NCI-H526 (cell line): ENCODE measurements at places on chromosomes 2 and 18.

- peak; percentile 94 for DNase-seq
These were observed 5.5 kb downstream of the DCTN1 start for GRCh38 chr2:74374509-74375205.

DNA sequence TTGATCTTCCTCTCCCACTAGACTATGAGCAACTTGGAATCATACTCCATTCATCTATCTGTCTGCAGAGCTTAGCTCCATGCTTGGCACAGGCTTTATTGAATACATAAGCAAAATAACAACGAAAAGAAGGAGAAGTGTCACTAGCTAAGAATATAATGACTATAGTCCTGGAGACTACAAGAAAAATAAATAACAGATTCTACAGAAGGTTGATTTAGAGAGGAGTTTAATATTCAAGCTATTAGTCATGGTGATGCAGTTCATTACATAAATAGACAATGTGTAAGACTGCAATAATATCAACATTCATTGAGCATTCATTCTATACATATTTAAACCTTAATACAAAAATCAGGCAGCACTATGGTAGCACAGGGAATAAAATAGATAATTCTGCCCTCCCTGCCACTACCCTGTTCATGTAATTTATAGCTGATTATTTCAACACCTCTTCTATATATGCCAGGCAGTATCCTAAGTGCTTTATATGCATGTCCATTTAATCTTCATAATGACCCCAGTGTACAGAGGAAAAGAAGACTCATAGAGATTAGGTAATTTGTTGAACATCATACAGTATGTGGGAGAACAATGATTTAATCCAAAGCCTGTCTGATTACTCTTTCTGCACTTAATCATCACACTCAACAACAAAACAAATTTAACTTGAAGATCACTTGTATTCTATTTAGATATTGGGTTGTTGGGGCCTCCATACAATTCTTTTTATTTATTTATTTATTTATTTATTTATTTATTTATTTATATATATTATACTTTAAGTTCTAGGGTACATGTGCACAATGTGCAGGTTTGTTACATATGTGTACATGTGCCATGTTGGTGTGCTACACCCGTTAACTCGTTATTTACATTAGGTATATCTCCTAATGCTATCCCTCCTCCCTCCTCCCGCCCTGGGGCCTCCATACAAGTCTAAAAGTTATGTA, 165.3 kb downstream of the RNF152 start:
- no peak for DNase-seq

- DNase-seq: peak; percentile 40
These were observed 230.6 kb upstream of the LRATD1 start for GRCh38 chr2:14401873-14402272.

DNA sequence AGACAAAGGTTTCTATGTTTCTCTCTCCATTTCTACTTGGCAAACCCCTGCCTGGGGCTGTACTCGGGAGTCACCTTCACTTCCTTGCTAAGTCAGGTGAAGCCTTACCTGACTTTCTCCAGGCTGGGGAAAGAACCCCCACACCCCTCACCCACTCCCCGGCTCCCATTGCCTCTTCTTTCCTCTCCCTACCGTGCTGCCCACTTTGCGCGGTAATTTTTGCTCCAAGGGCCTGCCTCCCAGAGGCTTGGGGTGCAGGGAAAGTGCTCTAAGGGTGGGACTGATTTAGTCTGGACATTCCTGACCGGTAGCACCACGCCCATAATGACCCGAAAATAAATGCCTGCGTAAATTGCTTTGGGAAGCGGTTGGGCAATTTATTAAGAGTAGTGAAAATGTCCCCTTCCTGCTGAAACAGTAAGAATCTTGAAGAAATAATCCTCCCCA, 49.1 kb upstream of the ATP6V1B1 start:
- no peak for DNase-seq

DNA sequence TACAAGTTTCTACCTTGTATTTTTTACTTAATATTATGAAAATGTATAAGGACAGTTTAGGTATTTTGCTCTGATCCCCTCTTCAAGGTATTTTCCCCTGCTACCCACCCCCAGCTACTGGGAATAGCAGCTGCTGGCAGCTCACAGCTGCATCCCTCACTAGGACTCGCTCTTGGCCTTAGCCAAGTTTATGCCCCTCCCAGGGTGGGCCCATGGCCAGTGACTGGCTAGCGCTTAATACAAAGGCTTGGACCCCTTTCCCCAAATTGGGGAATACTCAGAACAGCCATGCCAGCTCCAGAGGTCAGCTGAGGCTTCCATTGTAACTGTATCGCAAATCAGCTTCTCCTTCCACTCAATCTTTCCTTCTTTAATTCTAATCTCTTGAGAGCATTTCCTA, 131.3 kb downstream of the GFPT1 start:
- DNase-seq: no peak

DNA sequence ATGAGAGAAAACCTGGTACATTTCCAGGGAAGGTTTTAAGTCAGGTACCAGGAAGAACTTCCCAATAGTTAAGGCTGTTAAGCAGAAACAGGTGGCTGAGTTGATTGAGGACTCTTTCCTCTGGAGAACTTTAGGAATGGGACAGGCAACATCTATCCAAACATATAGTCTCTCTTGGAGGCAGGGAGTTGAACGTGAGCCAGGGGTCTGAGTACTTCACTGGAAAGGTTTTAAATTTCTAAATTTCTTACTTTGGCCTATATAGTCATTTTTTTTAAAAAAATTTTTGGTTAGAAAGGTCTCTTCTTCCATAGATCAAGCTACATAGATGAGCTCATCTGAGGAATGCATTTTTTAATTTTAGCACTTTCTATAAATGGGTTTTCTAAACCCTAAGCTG, 261.4 kb upstream of the TCF4 start:
- no peak for DNase-seq

DNA sequence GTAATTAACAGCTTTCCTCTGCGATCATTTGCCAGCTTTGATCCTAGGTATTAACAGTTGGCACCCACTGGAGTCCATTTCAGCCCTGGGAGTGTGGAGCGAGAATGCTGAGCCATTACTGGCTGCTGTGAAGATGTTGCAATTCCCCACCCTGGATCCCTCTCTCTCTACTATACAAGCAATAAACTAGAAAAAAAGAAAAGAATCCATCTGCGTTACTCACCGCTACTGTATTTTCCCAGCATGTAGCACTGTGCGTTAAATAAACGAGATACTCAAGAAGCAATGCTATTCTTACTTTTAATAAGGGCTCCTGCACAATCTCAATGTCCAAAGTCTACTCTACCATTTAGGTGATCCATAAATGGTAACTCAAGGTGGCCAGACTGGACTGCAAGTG, 8.5 kb downstream of the RTTN start:
- DNase-seq: no peak

DNA sequence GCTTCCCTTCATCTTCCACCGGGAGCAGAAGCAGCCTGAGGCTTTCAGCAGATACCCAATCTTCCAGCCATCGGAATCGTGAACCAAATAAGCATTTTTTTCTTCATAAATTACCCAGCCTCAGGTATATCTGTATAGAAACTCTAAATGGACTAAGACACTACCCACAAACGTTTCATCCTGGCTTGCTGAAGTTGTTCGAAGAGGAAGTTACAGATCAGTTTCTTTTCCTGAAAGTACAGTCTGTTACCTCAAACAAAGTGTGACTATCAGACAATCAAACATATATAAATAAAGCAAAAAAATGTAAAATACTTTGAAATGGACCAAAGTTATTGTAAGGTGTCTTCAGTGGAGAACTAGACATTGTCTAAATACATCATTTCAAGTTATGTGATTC, 97.9 kb downstream of the MREG start:
- DNase-seq: no peak

DNA sequence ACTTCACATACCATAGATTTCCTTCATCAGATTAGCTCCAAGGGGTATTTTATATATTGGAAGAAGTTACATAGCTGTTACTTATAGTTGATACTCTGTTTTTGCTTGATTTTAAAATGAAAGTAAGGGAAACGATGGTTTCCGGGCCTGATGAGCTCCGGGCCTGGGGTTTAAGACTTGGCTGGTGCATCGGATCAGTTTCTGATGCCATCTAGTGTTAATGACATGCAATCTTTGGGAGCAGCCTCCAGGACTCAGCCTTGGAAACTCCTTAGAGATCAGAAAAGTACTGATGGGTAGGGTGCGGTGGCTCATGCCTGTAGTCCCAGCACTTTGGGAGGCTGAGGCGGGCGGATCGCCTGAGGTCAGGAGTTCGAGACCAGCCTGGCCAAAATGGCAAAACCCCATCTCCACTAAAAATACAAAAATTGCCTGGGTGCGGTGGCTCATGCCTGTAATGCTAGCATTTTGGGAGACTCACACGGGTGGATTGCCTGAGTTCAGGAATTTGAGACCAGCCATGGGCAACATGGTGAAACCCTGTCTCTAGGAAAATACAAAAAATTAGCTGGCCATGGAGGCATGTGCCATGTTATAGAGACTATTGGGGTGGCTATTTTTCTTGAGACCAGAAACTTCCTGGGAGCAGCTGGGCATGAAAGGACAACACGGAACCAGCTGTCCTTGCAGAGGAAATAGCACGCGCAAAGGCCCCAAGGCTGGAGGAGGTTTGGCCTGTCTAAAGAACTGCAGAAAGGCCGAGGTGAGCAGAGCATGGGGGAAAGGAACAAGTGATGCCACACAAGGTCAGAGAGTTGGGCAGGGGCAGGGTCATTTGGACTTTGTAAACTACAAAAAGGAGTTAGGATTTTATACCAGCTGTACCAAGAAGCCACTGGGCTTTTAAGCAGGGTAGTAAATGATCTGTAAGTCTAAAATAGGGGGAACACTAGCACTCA, 46.9 kb upstream of the CNOT11 start:
- DNase-seq: peak; percentile 83

- no peak for DNase-seq
These were observed 2.4 kb downstream of the CCT4 start for GRCh38 chr2:61885896-61886603.

- peak; percentile 4 for DNase-seq
These were observed 2.9 kb upstream of the TNP1 start for GRCh38 chr2:216862628-216863398.

DNA sequence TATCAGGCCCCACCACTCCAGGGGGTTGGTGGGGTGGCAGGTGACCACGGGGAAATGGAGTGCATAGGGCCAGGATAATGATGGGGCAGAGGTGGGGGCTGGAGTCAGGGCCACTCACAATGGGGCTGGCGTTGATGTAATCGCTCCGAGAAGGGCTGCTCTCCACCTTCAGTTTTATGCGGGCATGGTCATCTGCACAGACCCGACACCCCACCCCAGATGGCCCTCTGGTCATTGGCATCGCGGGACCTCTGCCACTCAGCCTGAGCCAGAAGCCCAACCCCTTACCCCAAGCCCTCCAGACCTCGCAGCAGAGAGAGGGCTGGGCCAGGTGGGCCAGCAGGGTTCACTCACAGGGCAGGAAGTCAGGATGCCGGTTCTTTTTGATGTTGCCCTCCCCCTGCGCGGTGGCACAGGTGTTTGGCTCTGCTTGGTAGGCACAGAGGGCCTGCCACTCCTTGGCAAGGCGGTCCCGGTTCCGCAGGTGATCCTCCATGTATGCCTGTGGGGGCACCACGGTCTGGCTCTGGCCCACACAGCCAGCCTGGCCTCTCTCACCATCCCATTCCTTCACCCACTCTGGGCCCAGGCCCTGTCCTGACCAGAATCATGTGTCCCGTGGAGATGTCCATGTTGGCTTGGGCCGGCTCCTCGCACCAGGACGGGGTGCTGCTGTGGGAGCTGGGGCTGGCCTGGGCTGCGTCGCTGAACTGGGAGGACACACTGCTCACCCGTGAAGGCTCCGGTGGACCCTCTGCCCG, 12.4 kb downstream of the PTPRN start:
- no peak for DNase-seq

DNA sequence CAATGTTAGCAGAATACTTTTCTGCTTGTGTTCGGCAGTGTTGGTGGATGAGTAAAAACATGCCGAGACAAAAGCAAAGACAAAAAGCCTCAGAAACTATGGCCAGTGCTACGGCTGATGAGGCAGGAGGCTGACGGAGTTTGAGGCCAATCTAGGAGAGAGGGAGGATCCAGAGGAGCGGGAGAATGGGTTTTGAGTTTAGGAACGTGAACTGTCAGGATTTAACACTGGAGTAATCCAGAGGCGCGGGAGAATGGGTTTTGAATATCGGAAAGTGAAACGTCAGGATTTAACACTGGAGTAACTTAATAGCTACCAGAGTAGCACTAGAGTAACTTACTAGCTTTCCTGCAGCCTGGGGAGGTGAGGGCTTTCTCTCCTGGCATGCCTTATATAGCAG, 37.4 kb downstream of the LYPD6B start:
- no peak for DNase-seq

DNA sequence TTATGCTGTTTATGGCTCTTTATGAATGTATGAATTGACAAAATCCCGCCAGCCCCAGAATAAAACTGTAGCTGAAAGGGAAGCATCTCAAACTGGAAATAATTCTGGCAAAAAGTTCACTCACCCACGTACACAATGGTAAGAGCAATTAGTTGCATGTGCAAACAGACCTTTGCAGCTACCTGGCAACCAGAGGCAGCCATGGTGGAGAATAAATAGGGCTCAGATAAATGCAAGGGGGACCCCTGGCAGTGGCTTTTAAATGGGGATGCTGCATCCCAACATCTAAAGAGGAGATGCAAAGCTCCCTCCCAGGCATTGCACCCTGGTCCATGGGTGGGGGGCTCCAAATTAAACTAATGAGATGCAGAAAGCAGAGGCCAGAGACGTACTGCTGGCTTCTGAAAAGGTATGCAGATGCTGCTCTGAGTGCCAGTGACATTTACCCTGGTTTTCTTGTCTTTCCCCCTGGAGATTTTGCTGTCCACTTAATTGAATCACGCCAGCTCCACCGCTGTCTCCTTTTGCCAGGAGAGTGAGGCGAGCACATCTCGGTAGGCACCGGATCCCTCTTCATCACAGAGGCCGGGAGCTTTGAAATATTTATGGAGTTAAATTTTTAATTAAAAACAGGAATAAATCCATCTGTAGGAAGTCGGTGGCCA, 126.6 kb upstream of the NRP2 start:
- DNase-seq: no peak

DNA sequence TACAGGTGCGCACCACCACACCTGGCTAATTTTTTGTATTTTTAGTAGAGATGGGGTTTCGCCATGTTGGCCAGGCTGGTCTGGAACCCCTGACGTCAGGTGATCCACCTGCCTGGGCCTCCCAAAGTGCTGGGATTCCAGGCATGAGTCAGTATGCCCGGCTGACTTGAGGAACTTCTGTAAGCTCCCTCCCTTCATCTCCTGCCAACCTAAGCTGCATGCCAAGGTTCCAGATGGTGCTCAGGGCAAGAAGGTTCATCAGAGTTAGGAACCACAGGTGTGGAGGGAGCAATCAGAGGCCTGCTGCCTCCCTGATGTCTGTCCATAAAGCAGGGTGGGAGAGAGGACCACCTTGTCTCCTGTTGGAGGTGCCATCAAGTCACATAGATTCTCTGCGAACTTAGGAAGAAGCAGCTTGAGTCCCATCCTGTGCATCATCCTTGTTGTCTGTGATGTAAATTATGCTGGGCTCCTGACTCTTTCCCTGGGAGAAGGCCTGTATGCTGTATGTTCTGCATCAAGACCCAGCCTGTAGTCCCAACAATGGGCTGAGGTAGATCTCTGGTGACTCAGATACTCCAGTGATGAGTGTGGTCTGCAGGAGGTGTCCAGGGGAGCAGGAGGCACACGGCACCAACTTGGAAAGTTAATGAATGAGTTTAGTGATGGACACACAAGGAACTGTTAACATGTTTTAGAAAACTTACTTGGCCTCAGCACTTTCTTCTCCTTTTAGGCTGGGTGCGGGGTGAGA, 53.1 kb downstream of the TMEM17 start:
- no peak for DNase-seq

GRCh38 chr2:129775952-129776653, 203.4 kb upstream of the RAB6C start:
- no peak for DNase-seq

- no peak for DNase-seq
These were observed 81.9 kb downstream of the TGOLN2 start for GRCh38 chr2:85245891-85246290.
